ENCODE measurements at places on chromosomes 7 and 10.

DNA sequence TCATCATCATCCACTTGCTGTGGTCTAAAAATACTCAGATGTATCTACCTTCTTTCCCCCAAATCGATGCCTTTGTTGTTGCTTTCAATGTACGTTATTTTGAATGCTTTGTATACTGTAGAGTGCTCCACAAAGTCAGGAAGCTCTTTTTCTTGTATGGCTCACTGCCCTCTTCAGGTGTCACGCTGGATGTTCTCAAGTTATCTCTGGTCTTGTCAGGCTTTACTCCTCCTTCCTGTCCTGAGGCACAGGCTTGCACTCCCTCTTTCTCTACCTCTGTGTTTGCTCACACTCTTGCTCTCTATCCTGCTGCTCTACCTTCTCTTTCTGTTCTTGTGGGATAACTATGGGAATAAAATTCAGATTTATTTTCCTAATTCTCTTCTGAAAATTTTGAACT lies 381.3 kb downstream of the NRG3 start:
- no peak for DNase-seq

GRCh38 chr10:65968871-65969270 lies 957.0 kb upstream of the LRRTM3 start:
- no peak for DNase-seq

- no peak for DNase-seq
These were observed 236.2 kb downstream of the FGFR2 start for GRCh38 chr10:121362026-121362425.

GRCh38 chr7:7719236-7719635 lies 829 bp upstream of the RPA3 start:
- DNase-seq = peak; percentile 17

- DNase-seq = no peak
These were observed 124.2 kb downstream of the PLPP4 start for GRCh38 chr10:120580918-120581895.

GRCh38 chr10:70656489-70656888 lies 15.8 kb upstream of the ADAMTS14 start:
- DNase-seq = no peak

- no peak for DNase-seq
These were observed 285.9 kb upstream of the FZD8 start for GRCh38 chr10:35927990-35928488.

Measured in frontal cortex (tissue), 4 donors.